Smooth muscle cell of the coronary artery (primary cell): ENCODE measurements at places on chromosomes 5 and 9. TPM values are rescaled to one million over a fixed set of nuclear protein-coding genes. Genes with fewer than 3 reads are reported as not detected.

The CCDC171 gene
- 1.7 and 3.6 TPM in 2 replicates for total RNA-seq

The SPINK4 gene
- not detected in 2 replicates for total RNA-seq

The OTP gene
- total RNA-seq, result not detected in 2 replicates

The NTRK2 gene
- total RNA-seq, result 0.38 and 25.4 TPM in 2 replicates

The ADAMTS2 gene
- 67.2 and 67.6 TPM in 2 replicates for total RNA-seq

The FOXD1 gene
- total RNA-seq, result 0.82 and 2.5 TPM in 2 replicates

The CCDC183 gene
- 0.30 and 2.2 TPM in 2 replicates for total RNA-seq

The SPACA9 gene
- total RNA-seq, result 2.6 and 3.2 TPM in 2 replicates

The FIBCD1 gene
- total RNA-seq, result 0.12 and 2.4 TPM in 2 replicates

The FOXI1 gene
- not detected in 2 replicates for total RNA-seq

The SPINK7 gene
- total RNA-seq, result not detected in 2 replicates

The CHD1 gene
- total RNA-seq, result 16.8 and 31.6 TPM in 2 replicates

The SPATA31A1 gene
- not detected in 2 replicates for total RNA-seq

The IL9 gene
- total RNA-seq, result not detected in 2 replicates

The CER1 gene
- not detected in 2 replicates for total RNA-seq

The GNG10 gene
- total RNA-seq, result 19.4 and 48.6 TPM in 2 replicates

The MARCHF3 gene
- 34.4 and 38.0 TPM in 2 replicates for total RNA-seq

The HMCN2 gene
- under 0.01 TPM in 1 of 2 replicates, not detected in the other for total RNA-seq

The N4BP3 gene
- total RNA-seq, result 0.08 and 0.35 TPM in 2 replicates

The TAS2R1 gene
- total RNA-seq, result not detected in 2 replicates

The PHF24 gene
- total RNA-seq, result under 0.01 TPM in 2 replicates

The SPATA31D4 gene
- not detected in 2 replicates for total RNA-seq

The TLR4 gene
- total RNA-seq, result 7.1 and 83.6 TPM in 2 replicates

The ALDH1A1 gene
- 11.6 and 28.2 TPM in 2 replicates for total RNA-seq

The WHRN gene
- 0.83 and 1.2 TPM in 2 replicates for total RNA-seq

The LTC4S gene
- total RNA-seq, result 1.3 and 1.8 TPM in 2 replicates
